ENCODE measurements at places on chromosomes 7 and 10.

GRCh38 chr10:105592468-105592867 is 951.4 kb downstream of the SORCS3 start:
- no peak for DNase-seq

DNA sequence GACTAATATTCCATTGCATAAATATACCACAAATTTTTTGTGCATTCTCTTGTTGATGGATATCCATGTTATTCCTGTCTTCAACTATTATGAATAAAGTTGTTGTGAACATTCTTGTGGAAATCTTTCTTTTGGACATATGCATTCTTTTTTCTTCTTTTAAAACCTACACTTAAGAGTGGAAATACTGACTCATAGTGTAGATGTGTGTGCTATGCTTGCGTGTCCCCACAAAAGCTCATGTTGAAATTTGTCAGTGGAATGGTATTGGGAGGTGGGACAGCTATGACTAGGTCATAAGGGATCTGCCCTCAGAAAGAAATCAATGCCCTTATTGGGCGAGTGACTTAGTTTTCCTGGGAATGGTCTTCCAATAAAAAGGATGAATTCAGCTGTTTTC is 203.6 kb upstream of the PRSS58 start:
- DNase-seq = no peak

GRCh38 chr7:27900006-27900405 is 160.0 kb downstream of the TAX1BP1 start:
- no peak for DNase-seq

DNA sequence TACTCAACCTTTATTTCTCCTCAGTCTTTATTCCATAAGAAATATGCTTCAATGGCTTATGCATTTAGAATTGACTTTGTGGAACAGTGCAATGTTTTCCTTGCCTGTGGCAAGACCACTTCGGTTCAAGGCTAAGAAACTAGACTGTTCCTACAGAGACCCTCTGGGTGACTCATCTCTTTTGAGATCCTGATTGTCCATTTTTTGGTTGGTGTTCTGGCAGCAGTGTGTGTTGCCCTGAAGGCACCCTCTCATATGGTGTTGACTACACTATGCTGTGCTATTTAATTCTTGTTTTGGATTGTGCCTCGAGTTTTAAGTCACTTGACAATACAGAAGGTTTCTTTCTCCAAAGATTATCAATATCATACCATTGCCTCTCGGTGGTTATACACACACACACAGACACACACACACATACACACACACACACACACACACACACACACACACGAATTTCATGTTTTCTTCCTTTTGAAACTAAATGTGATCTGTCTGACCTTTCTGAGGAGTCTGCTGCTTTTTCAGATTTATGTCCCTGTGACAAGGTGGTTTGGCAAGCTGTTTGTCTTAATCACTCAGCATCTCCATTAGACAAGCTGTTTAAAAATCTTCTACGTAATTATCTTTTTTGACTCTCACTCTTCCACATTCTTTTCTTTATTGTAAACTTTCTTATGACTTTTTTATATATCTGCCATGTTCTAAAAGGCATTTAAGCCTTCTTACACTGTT is 187.2 kb downstream of the VTI1A start:
- no peak for DNase-seq

DNA sequence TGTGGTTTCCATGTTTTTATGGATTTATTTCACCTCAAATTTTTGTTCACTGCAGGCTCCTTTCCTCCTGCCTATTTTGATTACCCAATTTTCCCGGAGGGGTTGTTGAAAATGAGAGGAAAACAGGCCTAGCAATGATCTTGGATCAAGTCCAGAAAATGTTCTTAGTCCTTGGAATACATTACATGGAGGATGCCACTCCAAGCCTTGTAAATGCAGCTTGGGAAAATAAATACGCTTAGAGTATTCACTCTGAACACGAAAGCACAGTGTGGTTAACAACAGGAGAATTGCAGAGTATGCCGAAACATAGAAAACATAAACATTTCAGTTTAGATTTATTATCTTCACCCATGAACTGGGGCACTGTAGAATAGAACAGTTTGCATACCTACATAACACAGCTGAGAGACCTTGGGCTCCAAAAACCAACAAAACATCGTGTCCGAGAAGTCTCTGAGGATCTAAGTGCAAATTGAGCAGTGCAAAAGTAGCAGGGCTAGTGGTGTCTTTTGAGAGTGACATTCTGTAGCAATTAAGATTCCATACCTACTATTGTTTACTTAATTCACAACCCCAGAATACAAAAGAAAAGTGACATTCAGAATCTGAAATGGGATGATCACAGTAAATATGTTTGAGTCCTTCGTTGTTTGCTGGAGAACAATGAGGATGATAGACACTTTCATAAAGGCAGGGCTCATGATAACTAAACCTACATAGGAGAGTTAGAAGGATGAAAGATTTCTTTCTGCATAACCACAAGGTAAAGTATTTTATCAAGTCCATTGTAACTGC is 7.6 kb upstream of the CD36 start:
- peak; percentile 16 for DNase-seq

DNA sequence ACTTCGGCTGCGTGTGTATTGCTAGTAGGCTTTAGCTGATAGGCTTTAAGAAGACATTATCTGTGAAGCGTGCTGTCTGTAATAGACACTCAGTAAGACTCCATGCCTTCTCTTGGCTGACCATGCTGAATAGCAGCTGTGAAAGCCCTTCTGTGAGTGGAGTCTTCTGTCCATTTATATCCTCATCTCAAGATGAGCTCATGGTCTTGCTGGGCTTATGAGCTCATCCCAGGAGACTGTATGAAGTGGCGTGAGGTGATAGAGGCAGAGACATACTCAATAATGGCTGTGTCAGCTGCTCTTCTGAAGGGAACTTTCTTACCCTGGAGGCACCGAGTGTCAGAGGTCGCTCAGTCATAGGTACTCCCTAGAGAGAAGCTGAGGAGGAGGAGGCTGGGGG is 111.5 kb downstream of the SH2D4B start:
- no peak for DNase-seq

DNA sequence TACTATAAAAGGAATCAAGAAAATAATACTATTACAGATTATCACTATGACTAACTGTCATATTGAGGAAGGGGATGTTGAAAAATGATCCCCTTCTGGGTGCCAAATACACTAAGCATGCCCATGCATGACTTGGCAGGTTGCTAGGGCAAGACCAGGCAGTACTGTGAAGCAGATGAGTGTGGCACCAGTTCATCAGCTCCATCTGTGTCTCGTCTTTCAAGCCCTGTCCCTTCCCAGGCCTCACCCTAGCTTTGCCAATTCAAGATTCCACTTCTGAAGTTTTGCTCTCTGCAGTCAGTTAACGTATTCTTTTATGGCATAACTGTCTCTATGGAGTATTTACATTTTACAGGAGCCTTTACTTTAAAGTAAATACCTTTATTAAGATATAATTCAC is 135.6 kb upstream of the HPS1 start:
- no peak for DNase-seq

DNA sequence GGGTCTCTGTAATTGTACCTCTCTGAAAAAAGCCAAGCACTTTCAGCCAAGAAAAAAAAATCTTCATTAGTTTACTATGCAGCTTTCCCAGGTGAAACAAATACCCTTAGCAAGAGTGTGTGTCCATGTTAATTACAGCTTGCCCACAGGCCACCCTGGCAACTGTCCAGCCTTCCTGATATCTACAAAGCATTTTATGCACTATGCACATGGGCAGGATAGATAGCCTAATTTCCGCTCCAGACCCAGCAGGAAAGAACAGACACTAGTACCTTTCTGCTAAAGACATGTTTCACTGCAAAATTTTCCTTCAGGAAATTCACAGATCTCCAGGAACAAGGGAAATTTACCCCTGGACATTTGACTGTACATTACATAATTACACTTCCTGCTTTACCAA is 24.4 kb downstream of the CACNA2D1 start:
- no peak for DNase-seq

- no peak for DNase-seq
These were observed 3.0 kb downstream of the PGAM2 start for GRCh38 chr7:44062180-44062902.

GRCh38 chr10:94299417-94299816 is 63.3 kb downstream of the NOC3L start:
- DNase-seq = peak; percentile 33

DNA sequence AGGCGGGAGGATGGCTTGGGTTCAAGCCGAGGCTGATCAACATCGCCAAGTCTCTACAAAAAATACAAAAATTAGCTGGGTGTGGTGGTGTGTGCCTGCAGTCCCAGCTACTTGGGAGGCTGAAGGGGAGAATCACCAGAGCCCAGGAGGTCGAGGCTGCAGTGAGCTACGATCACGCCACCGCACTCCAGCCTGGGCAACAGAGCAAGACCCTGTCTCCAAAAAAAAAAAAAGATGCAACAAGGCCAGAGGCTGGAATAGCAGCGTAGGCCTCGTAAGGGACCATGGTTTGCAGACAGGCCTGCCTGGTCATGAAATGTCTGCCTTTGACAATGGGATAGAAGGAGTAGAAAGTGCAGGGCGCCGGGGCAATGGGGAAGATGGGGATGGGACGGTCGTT is 20.0 kb downstream of the PAPOLB start:
- DNase-seq = no peak

DNA sequence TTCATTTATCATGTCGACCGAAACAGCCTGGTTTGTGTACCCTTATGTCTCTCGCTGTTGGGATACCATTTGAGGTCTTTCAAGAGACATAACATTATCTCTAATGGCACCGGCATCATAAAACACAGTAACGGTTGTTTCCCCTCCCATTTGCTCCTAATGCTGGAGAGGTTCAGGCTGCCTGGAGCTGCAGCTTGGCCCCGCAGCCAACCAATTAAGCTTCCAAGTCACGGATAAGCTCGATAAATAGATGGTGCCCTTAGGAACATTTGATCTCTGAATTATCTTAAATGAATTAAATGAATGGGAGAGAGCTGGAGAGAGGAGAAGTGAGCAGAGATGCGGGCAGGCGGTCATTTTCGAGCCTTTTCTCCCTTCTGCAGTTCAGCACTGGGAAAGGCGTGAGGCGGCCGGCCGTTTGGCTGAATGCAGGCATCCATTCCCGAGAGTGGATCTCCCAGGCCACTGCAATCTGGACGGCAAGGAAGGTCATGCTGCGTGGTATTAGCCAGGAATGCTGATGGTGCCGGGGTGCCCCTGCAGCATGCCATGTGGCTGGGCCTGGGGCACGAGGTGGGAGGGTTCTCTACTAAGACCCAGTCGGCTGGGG is 12.6 kb downstream of the CPA4 start:
- DNase-seq = no peak

DNA sequence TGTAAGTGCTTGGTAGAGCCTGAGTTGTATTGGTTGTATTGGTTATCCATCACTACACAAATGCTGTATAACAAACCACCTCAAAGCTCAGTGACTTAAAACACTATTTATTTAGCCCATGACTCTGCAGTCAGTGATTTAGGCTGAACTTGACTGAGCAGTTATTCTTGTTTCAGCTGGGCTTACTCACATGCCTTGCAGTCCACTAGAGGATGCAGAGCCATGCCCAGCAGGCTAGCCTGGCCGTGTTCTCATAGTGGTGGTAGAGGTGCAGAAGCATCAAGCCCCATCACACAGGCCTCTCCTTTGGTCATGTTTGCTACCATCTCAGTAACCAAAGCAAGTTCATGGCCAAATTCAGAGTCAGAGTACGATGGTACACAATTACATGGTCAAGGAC is 43.9 kb downstream of the LUC7L2 start:
- DNase-seq = no peak

- DNase-seq = no peak
These were observed 52.9 kb downstream of the MTPN start for GRCh38 chr7:135924302-135924701.

GRCh38 chr10:34397324-34397723 is 417.8 kb downstream of the PARD3 start:
- peak; percentile 68 for DNase-seq

- DNase-seq = no peak
These were observed 3.5 kb downstream of the RHOBTB1 start for GRCh38 chr10:60940446-60940845.

- no peak for DNase-seq
These were observed 155.6 kb downstream of the PKD1L1 start for GRCh38 chr7:47792521-47793121.

- no peak for DNase-seq
These were observed 13.8 kb upstream of the TMEM120A start for GRCh38 chr7:76008156-76008687.

Measured in fibroblast of the conjunctiva (primary cell).